Left lobe of liver (tissue), 2 donors: ENCODE measurements at places on chromosomes 7 and 10. TPM values are rescaled to one million over a fixed set of nuclear protein-coding genes. Genes with fewer than 3 reads are reported as not detected.

- DNase-seq: no peak
Measured at GRCh38 chr10:20890009-20890408, 7.1 kb downstream of the NEBL start.

DNA sequence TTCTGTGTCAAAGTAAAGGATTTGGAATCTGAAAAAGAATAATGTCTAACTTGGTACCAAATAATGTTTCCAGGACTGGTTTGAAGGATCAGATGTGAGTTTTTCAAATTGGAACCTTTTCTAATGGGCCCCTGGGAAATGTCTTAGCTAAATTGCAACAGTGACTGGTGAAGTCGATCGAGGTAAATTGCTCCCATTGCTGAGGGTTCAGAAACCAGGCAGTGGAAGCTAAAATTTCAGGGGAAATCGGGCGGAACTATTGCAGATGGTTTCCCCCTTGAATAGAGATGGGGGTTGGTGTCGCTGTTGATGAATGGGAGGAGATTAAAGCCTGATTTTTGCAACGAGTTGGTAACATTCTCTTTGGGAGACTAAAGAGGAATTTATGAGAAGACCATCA is 112.7 kb downstream of the SND1 start:
- DNase-seq: no peak

- DNase-seq: no peak
Measured at GRCh38 chr7:140165422-140165821, 11.4 kb downstream of the KDM7A start.

GRCh38 chr7:51024867-51025266 is 242.2 kb upstream of the GRB10 start:
- DNase-seq: peak; percentile 31

DNA sequence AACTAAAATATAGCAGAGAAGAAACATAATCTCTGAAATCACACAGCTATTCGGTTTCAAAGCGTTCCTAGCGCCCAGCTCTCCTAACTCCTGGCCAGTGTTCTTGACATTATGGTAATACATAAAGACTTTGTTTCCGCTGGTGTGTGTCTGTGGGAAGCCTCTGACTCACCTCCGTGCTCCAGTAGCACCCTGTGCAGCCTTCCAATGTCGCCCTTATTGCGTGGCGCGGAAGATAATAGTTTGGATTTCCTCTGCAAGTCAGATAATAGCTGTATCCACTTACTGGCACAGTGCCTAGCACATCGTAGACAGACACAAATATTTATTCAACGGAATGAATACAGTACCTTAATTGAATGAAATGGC is 570 bp downstream of the BMS1 start:
- peak; percentile 49 for DNase-seq

DNA sequence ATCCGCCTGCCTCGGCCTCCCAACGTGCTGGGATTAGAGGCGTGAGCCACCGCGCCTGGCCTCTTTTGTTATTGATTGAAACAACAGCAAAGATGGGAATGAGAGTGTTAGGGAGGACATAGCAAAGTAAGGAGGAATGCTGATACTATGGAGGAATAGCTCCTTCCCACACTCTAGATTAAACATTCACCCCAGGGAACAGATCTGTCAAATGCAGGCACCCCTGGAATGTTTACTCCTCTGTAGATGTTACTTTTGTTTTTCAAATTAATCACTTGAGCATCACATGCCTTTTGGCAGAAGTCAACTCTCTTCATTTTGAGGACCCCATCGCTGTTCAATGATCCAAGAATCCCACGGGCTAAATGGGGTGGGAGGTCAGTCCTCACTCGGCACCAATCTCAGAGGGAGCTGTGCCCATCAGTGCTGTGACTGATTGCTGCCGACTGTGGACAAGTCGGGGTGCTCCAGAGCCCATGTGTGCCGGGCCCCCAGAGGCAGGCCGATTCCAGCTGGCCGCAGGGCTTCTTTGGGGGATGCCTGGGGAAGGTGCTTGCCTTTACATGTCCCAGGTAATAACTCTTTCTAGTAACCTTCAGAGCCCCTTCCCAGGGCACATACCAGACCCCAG is 10.2 kb upstream of the COBL start:
- no peak for DNase-seq

DNA sequence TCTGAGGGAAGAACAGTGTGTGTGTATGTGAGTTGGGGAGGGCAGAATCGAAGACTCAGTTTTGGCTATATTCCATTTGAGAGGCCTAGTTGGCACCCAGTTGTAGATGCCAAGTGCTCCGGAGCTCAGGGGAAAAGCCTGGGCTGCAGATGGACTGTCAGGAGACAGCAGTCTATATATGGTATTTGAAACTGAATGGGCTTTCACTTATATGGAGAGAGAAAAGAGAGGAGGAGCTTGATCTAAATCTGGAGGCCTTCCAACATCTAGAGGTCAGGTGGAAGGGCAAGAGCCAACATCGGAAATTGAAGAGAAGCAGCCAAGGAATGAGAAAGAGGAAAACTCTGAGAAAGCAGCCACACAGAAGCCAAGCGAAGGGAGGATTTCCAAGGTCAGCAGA is 350.8 kb upstream of the BMPER start:
- no peak for DNase-seq

GRCh38 chr10:61342858-61343572 is 110.2 kb downstream of the TMEM26 start:
- no peak for DNase-seq

DNA sequence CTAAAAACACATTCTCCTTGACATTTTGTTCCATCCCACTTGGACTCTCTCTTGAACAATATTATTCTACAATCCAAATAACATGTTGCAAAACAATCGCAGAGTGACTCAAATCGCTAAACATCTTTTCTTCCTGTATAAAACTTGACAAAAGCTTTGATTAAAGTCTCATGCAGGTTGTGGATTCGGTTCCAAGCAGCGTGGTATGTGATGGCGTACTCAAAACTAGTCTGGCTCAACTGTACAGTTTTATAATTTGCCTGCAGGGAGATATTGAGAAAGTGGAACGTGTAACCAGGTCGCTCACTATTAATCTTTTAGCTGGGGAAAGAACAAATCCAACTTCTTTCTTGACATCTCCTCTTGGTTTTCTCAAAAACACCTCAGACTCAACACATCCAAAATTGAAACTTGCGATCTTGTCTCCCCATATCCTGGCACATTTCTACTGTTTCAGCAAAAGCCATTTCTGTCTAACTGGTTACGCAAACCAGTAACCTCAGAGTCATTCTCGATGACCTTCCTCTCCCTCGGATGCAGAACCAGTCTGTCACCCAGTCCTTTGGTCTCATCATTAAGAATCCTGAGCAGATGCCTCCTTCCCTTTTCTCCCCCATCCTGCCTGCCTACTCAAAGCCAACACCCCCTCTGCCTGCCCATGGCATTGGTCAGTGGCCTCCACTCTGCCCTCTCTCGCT is 100.1 kb downstream of the CACNB2 start:
- DNase-seq: no peak

DNA sequence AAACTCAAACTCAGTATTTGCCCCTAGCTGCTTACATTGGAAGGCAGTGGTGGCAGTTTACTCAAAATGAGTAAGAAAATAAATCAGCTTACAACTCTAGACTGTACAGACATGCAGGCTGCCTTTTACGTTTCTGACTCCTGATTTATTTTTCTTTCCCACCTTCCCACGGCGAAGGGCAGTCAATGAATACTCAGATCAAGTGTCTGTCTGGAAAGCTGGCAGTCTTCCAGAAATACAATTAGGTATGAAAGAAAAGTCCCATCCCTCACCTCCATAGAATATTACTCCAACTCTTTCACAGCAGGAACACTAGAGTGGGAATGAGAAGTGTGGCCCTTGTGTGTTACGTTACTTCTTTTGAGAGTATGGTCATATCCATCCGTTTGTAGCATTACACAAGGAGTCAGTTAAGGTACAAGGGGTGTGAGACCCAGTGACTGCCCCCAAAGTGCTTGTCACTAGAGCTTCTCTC is 1.3 kb upstream of the PAPSS2 start:
- DNase-seq: no peak

DNA sequence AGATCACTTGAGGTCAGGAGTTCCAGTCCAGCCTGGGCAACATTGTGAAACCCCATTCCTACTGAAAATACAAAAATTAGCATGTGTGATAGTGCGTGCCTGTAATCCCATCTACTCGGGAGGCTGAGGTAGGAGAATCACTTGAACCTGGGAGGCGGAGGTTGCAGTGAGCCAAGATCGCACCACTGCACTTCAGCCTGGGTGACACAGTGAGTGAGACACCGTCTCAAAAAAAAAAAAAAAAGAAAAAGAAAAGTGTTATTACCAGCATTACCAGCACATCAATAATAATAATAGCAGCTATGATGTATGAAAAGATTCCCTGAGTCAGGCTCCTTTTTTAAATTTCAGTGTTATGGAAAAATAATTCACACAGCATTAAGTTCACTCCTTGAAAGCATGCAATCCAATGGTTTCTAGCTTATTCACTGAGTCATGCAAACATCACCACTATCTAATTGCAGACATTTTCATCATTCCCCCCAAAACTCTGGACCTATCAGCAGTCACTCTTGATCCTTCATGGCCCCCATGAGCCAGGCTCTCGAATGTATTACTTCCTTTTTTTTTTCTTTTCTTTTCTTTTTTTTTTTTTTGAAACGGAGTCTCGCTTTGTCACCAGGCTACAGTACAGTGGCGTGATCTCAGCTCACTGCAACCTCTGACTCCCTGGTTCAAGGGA is 228.4 kb downstream of the FANK1 start:
- no peak for DNase-seq

- DNase-seq: no peak
Measured at GRCh38 chr7:74293577-74293908, 4.3 kb downstream of the CLIP2 start.

DNA sequence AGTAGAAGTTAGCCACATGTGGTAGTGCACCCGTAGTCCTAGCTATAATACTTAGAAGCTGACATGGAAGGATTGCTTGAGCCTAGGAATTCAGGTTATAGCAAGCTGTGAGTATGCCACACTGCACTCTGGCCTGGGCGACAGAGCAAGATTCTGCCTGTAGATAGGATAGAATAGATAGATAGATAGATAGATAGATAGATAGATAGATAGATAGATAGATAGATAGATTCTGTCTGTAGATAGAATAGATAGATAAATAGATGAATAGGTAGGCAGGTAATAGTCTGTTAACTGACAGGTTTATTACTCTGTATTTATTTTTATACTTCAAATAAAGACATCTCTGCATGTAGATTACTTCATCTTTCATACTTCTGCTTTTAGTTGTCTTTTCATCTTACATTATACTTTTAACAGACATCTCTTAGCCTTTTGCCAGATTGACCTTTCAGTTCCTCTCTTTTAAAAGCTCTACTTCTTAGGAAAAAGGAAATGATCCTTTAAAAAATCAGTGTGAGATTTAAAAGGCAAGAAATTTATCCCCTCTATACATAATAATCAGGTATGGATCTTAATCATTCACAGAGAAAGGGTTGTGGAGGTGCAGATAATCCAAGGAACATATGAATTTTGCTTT is 31.8 kb downstream of the CCAR1 start:
- no peak for DNase-seq

DNA sequence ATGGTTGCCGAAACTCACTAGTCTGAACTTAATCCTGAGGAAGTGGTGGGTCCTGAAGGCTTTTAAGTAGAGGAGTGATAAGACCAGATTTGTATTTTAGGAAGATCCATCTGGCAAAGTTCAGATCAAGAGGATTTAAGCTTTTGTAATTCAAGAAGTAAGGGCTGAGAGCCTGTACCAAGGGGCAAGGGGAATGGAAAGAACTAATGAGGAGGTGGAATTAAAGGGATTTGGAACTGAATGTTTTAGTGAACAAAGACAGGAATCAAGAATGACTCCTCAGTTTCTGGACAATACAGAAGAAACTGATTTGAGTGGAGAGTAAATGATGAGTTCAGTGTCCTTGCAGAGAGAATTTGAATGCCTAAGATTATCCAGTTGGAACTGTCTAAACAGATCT is 249.0 kb downstream of the C7orf25 start:
- DNase-seq: no peak

- DNase-seq: peak; percentile 84
Measured at GRCh38 chr7:112202816-112203215, 3.4 kb downstream of the DOCK4 start.

GRCh38 chr10:131238669-131239280 is 72.7 kb downstream of the TCERG1L start:
- no peak for DNase-seq

The GARIN1A gene
- total RNA-seq: 0.38 TPM

The HHEX gene
- total RNA-seq: 47.4 TPM

The PANK1 gene
- 48.9 TPM for total RNA-seq

The MKI67 gene
- 0.70 TPM for total RNA-seq

The EGR2 gene
- 0.30 TPM for total RNA-seq

The ATOH7 gene
- 1.2 TPM for total RNA-seq
